ENCODE measurements at places on chromosomes 13 and 19.
A peak's percentile ranks its signal among the peaks of the same experiment; 100 is the strongest.

- no peak for DNase-seq
Measured at GRCh38 chr13:112132619-112133018, 65.7 kb downstream of the SOX1 start.

DNA sequence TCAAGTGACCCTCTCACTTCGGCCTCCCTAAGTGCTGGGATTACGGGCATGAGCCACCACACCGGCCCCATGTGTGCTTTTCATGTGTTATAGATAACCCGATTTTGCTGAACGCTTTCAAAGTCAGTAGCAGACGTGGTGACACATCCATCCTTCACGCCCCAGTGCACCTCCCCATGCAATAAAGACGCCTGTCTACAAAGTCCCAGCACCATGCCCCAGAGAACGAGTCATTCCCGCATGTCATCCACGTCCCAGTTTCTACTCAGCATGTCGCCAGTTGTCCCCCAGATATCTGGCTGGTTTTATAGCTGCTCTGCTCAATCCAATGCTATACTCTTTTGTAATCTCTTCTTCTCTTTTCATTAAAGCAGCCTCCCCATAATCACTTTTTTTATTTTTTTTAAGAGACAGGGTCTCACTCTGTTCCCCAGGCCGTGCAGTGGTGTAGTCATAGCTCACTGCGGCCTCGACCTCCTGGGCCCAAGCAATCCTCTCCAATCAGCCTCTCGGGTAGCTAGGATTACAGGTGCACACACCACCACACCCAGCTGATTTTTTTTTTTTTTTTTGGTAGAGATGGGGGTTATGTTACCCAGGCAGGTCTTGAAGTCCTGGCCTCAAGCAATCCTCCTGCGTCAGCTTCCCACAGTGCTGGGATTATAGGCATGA lies 42.5 kb downstream of the DNM2 start:
- peak; percentile 90 for DNase-seq

GRCh38 chr19:53908935-53909415 lies at the start of gene CACNG7:
Gene CACNG7, plus strand, starts transcription at chr19:53909278. Its CDS starts 3,554 bp downstream, at chr19:53912832.
- no peak for DNase-seq

DNA sequence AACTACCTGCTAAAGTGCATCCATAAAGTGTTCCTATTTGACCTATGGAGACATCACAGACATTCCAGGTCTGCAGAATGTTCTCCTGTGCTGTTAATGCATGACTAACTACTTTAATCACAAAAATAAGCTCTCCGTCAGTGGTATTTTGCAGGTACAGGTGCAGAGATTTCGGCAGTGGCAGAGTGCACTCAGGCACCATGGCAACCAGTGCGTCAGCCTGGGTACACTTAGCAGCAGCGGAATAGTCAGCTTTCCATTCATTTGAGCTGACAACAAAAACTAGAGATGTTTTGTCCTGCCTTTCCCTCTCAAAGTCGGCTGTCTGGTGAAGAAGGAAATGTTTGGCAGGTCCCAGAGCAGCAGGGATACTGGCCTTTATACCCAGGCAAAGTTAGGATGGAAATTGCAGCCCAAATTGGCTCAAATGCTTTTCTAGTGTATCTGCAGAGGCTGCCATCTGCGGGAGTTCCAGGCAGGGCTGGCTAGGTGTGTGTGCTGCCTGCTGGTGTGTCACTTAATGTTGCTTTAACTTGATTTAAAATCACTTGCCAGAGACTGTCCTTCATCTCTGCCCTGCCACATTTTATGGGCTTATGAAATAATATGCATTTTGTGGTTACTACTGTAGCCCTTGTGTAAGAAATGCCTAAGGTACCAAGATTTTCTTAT lies 195.8 kb downstream of the RAP2A start:
- DNase-seq, result no peak

DNA sequence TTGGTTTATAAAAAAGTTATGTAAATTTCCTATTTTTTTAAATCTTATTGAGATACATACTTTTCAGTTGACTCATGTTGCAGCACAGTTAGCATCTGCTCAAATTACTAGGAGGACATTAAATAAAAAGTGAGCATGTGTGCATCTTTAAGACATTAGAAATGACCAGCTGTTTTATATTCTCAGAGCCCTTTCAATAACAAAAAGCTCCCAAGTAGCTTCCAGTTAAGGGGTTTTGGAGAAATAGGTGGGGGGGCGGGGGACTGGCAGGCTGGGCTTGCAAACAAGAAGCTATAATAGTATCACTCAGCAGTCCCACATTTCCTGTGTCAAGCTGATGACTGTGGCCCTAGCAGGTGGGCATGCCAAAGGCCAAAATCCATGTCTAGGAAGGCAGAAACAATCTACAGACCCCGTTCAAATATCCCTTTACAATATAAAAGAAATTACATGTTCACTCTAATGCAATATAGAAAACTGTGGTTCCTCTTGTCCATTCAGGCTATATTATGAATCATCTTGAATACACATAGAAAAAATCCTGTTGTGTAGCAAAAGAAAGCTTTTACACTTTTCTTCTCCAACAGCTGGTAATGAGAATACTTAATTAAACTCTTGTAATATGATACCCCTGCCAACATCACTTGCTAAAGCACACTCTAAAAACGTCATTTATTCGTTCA lies 1713.2 kb upstream of the SLC10A2 start:
- no peak for DNase-seq

DNA sequence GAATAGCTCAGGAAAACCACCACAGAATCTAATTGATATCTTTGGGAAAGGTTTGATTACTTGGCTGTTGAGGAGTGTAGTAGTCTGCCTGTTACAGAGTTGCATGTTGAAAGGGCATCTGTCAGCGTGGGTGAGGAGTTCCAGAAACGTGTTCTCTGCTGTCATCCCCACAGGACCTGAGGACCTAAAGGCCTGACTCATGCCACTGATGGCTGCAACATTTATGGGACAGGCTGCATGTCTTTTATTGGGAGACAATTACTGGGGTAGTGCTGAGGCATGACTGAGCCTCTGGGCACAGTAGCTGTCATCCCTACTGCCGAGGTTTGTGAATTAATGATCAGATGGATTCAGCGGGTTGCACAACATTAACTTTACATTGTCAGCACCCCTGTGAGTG lies 525.9 kb downstream of the GPC6 start:
- DNase-seq, result no peak

- DNase-seq, result no peak
Measured at GRCh38 chr13:51959773-51960172, 51.5 kb downstream of the ATP7B start.

DNA sequence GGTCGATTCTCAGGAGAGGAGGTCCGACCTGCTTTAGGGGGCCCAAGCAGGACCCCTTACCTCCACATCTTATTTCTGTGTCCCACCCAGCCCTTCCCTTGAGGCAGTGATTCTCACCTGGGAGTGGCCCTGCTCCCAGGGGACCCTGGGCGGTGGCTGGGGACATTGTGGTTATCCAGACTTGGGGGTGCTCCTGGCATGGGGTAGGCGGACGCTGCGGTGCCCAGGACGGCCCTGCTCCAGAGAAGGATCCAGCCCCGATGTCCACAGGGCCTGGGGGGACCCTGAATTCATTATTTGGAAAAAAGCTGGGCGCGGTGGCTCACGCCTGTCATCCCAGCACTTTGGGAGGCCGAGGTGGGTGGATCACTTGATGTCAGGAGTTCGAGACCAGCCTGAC lies 84.4 kb downstream of the GADD45B start:
- DNase-seq, result no peak

DNA sequence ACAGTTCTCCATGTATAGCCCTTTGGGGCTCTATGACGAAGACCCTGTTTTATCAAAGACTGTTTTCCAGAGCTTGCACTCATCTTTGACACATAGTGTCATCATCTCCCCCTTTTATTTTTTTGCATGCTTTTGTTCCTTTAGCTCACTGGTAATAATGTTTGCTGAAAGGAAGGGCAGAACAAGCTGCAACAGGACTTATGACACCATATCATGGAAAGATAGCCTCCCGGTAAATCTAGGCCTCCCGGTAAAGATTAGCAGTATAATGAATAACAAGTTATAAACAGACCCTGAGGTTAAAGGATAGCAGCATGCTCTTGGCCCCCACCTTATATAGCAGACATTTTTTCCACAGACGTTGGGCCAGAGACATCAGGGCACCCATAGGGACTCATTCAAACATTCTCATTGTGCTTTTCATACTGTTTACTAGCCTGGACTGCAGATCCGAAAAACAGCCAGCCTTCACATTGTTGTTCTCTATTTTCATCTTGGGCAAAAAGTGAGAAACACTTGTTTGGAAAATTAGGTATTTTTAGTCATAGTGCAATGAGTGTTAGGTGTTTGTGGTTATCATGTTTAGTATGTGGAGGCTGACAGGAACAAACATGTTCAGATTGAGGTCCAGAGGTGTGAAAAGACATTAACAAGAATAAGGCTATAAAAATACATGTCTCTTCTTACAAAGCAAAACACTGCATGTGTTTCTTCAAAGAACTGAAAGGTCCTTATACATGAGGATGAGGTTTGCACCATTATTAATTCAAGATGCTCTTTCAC lies 136.9 kb upstream of the SPRY2 start:
- no peak for DNase-seq

GRCh38 chr13:53141336-53141735 lies 112.7 kb downstream of the OLFM4 start:
- no peak for DNase-seq

DNA sequence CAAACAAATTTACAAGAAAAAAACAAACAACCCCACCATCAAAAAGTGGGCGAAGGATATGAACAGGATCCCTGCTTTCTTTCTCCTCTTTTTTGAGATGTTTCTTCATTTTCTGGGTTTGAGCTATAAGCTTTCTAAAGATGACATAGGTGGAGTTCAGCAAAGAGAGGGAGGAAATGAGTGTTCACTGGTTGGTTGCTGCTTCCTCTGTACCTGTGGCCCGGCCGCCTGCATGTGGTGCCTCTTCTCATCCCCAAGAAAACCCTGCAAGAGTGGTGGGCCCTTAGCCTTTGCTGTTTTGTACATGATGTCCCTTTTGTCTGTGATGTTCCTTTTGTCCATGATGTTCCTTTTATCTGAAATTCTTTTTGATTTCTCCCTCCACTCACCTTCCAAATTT lies 178.4 kb upstream of the SERP2 start:
- DNase-seq, result no peak

- DNase-seq, result no peak
Measured at GRCh38 chr19:4445963-4446703, 11.5 kb downstream of the UBXN6 start.

DNA sequence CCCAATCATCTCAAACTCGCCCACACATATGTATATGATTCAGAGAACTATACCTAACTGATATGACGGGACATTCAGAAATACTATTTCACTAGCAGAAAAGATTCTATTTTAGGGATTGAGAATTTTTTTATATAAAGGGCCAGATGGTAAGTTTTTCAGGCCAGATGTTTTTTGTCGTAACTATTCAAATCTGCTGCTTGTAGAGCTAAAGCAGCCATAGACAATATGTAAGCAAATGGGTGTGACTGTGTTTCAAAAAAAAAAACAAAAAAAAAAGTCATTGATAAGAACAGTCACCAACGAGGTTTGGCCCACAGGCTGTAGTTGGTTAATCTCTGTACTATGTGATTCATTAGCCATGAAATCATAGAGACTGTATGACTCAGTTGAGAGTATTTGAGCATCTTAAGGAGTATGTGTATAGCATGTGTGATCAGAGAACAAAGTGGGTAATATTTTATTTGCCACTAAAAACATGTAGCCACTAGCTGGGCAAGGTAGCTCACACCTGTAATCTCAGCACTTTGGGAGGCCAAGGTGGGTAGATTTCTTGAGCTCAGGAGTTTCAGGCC lies 2724.7 kb downstream of the PCDH9 start:
- no peak for DNase-seq

DNA sequence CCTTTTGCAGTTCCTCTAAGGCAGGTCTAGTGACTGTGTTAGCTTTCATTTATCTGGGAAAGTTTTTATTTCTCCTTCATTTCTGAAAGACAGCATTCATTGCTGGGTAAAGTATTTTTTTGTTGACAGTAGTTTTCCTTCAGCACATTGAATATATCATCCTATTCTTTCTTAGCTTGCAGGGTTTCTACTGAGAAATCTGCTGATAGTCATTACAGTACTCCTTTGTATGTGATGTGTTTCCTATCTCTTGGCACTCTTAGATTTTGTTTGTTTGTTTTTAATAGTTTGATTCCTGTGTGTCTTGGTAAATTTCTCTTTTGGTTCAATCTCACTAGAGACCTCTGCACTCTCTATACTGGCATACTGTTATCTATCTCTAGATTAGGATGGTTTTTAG lies 1667.9 kb downstream of the SLITRK1 start:
- no peak for DNase-seq

GRCh38 chr13:101490406-101491015 lies 38.0 kb downstream of the ITGBL1 start:
- peak; percentile 84 for DNase-seq

DNA sequence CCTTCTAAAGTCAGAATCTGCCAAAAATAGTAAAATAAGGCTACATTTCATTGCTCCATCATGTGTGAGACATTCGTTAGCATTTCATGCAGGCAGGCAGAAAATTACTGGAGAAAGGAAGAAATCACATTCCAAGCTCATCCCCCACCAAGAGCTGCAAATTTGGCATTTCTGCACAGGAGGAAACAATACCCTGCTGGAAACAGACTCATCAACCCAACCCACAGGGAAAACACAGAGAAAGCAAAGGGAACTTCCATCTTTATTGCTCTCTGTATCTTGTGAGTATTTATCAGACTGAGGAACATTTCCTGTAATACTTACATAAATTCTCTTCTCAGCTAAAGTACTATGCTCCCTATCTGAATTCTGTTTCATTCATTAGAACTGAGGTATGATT lies 95.7 kb downstream of the KCTD12 start:
- DNase-seq, result no peak

DNA sequence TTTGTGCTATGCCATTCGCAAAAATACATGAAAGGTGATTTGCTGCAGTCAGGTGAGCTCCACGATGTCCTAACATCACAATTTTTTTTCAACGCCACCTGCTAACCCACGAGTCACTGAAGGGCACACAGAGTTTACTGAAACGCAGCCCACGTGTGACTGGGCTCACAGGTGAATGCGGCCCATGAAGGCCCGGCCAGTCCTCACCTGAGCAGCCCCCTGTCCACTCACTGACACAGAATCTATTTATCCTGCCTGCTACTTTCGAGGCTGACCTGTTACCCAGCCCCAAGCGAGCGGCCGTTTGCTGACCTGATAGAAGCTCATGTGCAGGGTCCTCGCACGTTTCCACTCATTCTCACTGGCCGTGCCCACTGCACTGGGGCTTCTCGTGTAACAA lies 121.9 kb upstream of the SOX1 start:
- DNase-seq, result no peak

DNA sequence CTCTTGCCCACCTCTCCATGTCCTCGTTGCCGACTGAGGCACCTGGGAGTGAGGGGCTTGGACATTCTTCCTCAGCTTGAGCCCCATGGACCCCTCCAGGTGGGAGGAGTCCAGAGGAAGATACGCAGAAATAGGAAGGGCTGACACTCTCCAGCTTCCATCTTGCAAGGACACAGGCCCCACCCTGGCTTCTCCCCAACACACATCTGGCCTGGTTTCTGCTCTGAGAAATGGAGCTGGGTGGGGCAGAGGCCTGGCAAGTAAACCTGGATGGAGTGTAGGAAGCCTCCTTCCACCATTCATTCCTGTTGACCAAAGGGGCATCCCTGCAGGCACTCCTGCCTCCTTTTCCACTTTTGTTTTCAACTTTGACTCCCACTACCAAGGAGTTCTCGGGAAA lies 50.5 kb downstream of the NFIX start:
- no peak for DNase-seq

Measured in WERI-Rb-1 (cell line).